Lower leg skin (tissue), 4 donors: ENCODE measurements at places on chromosomes 11 and 22.

GRCh38 chr11:68632802-68633201, 51.5 kb upstream of the GAL start:
- no peak for DNase-seq

DNA sequence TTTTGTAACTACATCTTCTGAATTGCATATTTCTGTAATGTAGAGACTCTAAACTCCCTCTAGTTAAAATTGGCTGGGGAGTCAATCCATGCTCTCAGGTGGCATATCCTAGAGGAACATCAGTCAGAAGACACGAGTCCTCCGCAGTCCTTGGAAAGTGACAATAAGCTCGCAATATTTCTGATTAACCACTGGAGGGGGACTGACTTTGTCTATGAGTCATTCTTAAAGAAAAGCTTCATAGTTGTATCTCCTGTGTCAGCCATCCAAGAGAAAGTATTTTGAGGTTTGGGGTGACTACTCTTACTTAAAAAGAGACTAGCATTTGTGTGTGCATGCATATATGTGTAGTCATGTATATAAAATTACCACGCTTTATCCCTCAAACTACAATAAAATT, 60.2 kb downstream of the SLN start:
- DNase-seq: no peak

DNA sequence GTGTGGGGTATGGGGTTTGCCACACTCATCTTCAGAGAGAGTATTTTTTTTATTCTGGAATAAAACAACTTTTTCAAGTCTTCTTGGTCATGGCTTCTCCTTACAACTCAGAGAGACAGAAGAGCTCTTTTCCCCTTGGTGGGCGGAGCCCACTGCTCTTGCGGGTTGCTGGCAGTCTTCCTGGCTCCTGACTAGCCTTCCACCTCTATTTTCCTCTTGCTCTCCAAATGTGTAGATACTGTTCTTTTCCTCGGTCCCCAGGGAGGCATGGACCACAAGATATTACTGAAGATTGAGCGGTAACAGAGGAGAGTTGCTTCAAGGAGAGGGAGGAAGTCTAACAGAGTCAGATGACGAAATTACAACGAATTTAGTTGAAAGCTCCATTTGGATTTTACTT, 210.6 kb downstream of the NTM start:
- DNase-seq: peak; percentile 39

GRCh38 chr22:39388261-39389011, 11.1 kb upstream of the TAB1 start:
- DNase-seq: peak; percentile 52

DNA sequence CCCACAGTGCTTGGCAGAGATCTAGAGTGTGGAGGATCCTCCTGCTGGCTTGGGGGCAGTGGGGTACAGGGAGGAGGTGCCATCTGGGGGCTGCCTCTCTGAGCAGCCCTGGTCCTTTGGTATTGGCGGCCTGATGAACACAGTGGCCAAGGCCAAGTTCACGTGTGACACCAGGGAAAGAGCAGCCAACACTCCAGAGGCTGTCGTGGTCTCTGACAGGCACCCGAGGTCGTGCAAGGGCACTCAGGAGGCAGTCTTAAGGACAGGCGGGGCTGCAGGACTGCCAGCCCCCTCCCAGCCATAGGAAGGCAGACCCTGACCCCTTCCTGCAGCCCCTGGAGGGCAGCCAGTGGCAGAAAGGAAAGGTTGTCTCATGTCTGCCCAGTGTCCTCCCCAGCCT, 30.7 kb downstream of the PHF21B start:
- no peak for DNase-seq

DNA sequence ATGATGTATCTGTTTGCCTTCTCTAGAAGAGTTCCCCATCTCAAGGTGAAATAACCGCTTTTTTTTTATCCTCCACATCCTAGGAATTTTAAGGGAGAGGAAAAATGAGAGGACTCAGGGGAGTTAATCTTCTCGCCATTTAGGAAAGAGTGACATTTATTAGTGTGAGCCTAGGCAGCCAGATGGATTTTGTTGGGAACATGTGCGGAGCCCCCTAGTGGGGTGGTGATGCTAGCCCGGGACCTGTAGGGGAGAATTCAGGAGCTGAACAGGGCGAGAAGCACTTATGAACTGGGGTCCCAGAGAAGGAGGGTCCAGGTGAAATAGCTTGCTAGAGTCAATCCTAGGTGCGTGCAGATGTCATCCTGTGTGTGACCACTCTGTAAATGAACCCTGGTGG, 10.7 kb downstream of the IL17RA start:
- no peak for DNase-seq

- DNase-seq: no peak
Measured at GRCh38 chr11:93844568-93844967, 5.8 kb downstream of the VSTM5 start.

DNA sequence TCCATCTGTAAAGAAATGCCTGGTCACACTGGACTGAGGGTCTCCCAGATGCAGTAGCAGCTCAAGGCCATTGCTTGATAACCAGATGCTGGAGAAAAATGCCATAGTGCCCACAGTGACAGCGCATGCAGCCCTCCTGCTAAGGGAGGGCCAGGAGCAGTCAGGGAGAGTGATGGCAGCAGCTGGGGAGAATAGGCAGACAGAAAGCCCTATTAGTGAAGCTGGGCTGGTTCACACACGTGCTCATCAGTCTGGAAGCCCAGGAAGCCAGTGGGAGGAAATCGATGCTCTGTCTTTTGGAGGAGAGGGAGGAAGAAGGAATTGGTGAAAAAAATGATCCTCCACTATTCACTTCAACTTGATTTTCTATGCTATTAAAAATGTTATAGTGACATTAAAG, 82.9 kb downstream of the OSBP2 start:
- no peak for DNase-seq

- no peak for DNase-seq
Measured at GRCh38 chr11:33214767-33215166, 42.4 kb upstream of the HIPK3 start.

GRCh38 chr11:96524475-96524874, 134.7 kb downstream of the JRKL start:
- no peak for DNase-seq

DNA sequence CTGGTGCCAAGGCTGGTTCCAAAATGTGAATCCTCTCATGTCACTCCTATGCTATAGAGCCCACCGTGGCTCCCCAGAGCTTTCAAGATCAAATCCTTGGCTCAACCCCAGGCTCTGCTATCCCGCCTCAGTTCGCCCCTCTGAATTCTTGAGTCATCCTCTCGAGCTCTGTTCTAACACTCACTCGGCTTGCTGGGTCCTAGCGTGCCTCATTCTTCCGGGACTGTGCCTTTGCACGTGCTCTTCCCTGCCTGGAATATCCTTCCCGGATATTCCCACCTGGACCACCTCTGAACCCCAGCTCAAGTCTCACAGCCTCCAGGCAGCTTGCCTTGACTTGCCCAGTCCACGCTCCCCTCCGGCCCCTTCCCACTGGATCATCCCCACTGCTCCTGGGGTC, 13.0 kb downstream of the KCTD17 start:
- DNase-seq: no peak

DNA sequence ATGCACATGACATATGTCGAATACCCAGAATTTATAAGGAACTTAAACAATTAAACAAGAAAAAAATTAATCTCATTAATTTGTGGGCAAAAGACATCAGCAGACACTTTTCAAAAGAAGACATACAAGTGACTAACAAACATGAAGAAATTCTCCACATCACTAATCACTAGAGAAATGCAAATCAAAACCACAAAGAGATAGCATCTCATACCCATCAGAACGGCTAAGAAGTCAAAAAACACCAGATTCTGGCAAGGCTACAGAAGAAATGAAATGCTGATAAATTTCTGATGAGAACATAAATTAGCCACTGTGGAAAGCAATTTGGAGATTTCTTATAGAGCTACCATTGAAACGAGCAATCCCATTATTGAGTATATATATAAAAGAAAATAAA, 210.6 kb upstream of the LUZP2 start:
- no peak for DNase-seq

DNA sequence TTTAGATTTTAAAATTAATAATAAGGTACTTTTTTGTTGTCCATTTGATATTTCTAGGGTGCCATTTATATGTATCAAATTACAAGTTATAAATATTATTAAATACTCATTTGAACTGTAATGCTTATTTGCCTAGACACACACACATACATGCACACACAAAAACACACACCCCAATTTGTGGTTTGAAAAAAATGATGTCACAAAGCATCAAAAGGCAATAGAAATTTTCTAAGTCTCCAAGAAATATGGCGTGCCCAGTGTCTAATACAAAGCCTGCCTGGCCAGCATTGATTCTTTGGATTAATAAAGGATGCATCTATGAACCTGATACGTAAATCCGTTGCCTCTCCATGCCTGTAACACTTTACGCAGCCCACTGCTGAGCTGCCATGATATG, 252.8 kb upstream of the BLID start:
- DNase-seq: no peak

- peak; percentile 83 for DNase-seq
Measured at GRCh38 chr11:130068986-130069658, 572 bp upstream of the APLP2 start.

DNA sequence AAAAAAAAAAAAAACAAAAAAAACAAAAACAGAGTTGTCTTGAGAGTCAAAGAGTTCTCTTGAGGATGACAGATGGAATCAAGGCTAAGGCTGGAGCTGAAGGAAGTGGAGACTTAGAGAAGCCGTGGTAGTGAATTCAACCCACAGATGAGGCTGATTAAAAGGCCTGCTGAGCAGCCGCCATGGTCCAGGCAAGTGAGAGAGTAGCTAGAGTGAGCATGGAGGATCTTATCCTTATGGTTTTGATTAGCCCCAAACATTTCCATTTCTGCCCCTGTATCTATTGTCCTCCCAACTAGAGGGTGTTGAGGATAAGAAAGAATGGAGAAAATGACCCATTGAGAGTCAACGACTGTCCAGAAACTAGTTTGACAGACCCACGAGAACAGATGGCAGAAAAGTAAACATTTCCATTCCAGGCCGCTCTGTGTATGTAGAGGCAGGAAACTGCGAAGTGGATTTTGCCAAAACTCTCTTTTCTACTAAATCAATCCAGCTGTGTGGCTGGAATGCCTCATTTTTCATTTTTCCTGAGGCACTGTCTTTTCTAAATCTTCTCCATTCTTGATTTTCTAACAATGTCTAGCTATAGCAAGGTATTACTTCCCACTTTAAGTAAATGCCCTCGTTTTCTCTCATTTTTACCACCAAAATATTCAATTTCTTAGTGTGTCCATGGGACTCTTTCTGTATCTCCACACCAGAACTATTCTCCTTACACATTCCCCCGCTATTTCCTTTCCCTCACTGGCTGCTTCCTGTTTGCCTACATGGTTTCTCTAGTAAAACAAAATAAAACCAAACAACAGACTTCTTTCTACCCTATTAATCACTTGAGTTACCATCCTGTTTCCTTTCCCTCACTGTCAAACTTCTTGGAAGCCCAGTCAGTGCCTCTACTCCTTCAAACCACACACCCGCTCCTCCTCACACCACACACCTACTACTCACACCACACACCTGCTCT, 5.4 kb upstream of the MMP8 start:
- no peak for DNase-seq

DNA sequence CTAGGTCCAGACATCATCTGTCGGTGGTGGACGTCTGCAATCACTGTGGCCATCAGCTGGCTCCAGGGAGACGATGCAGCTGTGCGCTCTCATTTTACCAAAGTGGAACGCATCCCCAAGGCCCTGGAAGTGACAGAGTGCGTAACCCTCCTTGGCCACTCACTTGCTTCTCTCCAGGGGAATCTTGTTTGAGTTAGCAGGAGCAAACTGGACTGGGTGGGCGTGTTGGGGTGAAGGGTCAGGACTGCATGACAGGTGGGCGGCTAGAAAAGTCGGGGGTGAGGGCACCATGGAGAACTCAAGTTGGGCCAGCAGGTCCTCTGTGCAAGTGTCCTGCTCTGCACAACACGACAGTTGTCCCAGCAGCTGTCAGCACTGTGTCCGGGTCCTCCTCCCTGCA, 16.2 kb downstream of the SHISA8 start:
- no peak for DNase-seq

- no peak for DNase-seq
Measured at GRCh38 chr11:27213232-27213660, 149.8 kb downstream of the CCDC34 start.

GRCh38 chr22:44407987-44408828, 89.8 kb downstream of the RTL6 start:
- DNase-seq: no peak

DNA sequence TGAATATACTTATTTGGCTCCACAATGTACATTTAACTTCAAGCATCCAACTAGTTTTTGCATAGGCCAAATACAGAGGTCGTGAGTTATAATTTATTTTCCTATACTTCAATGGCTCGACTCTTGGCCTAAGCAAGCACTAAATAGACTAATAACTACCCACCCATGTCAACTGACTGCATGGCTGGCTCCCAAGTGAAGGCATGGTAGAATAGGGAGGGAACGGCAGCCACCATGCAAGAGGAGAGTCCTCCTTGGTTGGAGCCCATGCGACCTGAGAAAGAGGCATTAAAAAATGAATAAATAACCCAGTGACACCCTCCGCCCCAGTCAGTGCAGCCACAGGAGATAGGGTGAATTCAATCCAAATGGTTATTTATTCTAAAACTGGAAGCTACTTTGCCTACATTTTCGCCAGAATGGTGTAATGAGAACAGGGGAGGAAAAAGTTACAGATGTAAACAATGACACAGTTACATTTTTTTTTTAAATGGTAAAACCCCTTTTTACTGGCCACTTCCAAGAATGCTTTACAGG, 4.9 kb downstream of the GNG3 start:
- no peak for DNase-seq

DNA sequence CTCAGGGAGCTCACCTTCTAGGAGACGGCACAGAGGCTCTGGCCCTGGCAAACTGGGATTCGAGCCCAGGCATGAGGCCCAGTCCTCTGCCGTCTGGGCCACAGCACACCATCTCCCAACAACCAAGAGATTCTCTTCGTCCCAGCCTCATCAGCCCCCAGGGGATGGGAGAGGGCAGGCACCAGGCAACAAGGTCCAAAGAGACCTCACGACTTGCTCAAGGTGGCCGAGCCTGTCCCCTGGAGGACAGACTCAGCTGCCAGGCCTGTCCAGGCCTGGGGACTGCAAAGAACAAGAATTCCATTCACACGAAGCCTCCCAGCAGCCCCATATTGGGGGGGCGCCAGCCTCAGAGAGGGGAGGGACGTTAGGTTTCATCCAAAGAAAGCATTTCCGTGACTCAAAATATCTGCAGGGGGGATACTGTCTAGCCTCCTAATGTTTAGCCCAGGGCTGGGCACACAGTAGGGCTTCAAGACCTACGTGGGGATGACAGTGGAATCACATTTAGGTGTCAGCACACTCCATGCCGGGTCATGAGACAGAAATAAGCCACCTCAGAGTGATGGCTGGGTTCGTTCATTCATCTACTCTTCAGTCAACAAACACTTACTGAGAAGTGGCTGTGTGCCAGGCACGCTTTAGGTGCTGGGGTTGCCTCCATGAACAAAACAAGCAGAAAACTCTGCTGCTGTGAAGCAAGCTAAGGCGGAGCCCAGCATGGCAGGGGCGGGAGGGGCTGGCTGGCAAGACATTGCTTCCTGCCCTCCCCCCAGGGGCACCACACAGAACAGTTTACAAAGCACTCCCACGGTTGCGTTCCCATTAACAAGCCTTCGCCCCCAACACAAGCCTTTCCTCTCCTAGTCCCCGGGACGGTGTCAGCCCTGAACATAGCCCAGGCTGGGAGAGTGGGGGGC, 1.2 kb downstream of the CARNS1 start:
- no peak for DNase-seq

- no peak for DNase-seq
Measured at GRCh38 chr11:24153337-24153736, 343.5 kb upstream of the LUZP2 start.
